Activated CD4-positive, alpha-beta T cell treated with anti-CD3 and anti-CD28 coated beads for 4 hours (primary cell): ENCODE measurements at places on chromosomes 3 and 15.

DNA sequence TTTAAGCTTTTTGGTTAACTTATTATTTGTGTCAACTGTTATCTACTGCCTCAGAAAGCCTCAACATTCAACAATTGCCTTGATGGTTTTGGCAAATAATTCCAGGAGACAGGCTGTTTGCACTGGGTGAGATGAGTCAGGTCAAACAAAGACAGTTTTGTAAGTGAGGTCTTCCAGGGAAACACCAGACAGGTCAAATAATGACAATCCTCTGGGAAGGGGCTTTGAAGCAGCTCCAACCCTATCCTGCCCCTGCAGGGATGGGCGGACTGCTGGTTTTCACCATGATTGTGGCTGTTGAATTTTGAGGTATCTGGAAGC is 79.4 kb upstream of the PRR23E start:
- no peak for DNase-seq

GRCh38 chr15:71329497-71330260 is 214.4 kb downstream of the THSD4 start:
- no peak for DNase-seq

GRCh38 chr3:72015463-72015862 is 230.5 kb upstream of the PROK2 start:
- DNase-seq: no peak

DNA sequence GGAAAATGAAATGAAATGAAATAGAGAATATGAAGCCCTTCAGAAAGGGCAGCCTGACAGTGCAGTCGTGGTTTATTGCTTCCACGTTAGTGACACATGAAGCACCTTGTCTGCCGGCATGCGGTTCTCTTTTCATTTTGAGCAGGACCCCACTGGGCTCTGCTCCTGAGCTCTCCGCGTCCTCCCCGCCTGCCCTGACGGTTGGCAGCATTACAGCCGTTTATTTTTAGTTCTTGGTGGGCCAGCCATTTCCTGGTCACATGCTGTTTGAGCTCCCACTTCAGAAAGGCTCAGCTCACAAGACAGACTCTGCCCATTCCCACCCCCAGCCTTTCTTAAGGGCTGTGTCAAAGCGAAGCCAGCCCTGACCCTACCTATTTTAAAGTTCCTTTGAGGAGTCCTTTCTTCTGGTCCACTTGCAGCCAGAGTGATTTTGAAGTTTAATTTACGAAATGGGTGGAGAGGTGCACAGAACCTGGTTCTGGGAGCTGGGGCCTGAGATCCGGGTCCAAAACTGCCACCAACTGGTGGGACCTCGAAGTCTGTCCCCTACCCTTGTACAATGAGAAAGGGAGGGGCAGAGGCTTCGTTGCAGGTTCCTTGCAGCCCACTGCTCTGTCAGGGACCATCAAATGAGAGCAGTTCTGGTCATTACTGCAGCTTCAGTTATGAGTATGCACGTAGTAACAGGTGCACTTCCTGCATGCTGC is 60.1 kb downstream of the MGLL start:
- no peak for DNase-seq

DNA sequence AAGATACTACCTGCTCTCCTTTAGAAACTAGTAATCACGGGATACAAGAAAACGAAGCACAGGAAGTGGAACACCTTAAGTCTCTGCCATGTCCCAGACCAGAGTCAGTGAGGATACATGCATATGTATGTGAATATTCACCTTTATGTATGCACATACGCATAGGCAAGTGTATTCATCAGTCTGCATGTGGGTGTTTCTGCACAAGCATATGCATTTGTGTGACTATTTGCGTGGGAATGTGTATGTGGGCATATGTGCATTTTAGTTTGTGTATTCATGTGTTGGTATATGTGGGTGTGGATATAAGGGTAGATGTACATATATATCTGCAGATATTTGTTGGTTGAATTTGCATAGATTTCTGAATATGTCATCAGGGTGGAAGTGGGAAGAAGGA is 889.7 kb downstream of the AGBL1 start:
- no peak for DNase-seq

- DNase-seq: no peak
Observed at GRCh38 chr15:67050522-67051087, 14.8 kb upstream of the SMAD3 start.

- DNase-seq: no peak
Observed at GRCh38 chr3:129330409-129330808, 51.7 kb downstream of the HMCES start.

DNA sequence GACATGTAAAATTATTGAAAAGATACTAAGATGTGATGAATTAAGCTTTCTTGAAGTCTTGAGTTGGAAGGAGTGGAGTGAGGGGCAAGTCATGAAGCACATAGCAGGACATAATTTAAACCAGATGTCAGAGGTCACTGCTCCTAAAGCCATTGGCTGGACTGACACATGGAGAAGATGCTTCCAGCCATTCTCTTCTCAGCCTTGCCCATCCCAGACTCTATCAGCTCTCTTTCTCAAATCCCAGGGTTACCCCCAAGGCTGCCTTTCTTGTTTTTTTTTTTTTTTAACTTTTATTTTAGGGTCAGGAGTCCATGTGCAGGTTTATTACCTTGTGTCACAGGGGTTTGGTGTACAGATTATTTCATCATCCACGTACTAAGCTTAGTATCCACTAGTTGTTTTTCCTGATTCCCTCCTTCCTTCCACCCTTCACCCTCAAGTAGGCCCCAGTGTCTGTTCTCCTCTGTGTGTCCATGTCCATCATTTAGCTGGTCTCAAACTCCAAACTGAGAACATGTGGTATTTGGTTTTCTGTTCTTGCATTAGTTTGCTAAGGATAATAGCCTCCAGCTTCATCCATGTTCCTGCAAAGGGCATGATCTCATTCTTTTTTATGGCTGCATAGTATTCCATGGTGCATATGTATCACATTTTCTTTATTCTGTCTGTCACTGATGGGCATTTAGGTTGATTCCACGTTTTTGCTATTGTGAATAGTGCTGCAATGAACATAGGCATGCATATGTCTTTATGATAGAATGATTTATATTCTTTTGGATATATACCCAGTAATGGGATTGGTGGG is 18.9 kb downstream of the XIRP1 start:
- DNase-seq: no peak

DNA sequence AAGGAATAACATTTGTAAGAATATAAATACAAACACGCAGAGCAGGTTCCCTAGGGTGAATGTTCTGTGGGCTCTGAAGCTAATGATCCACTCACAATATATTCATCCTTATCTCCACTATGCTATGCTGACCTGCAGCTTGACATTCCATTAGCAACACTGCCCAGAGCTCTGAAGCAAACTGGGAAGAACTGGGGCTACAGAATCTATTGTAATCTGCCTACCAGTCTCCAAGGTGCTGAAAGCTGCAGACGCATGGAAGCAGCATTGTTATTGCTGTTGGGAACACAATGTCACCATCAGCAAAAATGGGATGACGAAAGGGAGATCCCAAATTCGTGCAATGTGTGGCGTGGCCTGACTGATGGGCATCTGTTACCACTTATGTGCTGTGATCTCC is 316.7 kb upstream of the RORA start:
- no peak for DNase-seq

GRCh38 chr3:69855436-69856162 is 116.3 kb downstream of the MITF start:
- DNase-seq: no peak

GRCh38 chr3:157844800-157845565 is 261.2 kb downstream of the SHOX2 start:
- DNase-seq: no peak

GRCh38 chr15:82231233-82231632 is 31.3 kb downstream of the EFL1 start:
- DNase-seq: no peak

GRCh38 chr3:32401126-32401525 is 9.5 kb downstream of the CMTM7 start:
- DNase-seq: no peak

DNA sequence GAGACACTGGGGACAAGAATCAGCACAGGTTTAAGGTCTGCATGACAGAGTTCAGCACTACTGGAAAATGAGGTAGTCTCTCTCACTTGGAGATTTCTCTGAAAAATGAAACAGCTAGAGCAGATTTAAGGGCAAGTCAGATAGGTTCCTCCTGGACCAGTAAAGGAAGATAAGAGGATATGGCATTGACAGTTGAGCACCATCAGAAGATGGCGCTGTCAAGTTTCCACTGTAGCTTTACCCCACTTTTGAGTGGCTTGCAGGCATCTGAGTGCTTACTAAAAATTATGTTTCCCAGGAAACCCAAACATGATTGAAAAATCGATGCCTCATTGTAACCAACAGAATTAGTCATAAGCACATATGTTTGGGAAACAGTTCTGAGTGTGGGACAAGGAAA is 407.2 kb upstream of the UBE2E2 start:
- DNase-seq: no peak

GRCh38 chr3:152235709-152236298 is 32.9 kb upstream of the MBNL1 start:
- no peak for DNase-seq

DNA sequence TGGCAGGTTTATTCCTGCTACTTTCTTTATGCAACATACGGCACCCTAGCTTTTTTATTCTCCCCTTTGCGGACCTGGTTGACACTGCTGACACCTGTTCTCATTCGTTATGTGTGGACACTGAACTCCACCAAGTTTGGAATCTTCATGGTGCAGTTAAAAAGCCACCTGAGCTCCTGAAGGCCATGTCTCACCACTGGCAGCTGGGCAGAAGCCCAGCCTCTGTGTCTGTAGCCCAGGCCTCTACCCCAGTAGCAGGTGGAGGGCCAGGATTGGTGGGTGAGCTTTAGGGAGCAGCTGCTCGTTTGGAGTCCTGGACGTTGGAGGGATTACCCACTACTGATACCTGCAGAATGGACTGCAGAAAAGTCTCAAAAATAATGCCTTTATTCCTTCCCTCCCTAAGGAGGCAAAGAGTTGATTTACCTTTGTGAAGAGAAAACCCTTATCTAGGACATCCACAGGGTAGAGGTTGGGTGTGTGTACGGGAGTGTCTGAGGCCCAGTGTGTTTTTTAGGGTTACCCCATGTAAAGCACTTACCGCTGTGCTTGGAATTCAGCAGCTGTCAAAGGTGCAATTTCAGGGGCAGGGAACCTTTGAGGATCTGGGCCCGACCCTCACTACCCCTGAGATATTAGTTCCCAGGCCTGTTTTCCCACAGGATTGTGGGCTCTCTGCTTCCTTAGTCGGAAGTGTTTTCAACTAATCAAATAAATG is 637 bp upstream of the CCNDBP1 start:
- DNase-seq: no peak

DNA sequence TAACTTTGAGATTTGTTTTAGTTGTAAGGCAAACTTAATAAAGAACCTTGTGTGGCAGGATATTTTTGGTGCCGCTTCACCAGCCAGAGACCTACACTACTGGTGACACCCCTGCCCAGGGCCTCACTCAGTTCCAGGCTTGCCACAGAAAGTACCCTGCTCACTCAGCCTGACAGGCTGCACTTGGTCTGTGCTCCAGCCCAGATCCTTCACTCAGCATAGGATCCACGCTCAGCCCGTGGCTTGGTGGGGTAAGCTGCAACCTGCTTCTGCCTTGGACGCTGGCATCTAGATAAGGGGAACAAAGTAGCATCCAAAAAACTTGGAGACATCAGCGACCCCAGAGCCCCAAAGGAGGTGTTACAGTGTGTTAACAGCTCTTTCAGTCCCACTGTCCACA is 825.5 kb downstream of the EPHA3 start:
- no peak for DNase-seq

- no peak for DNase-seq
Observed at GRCh38 chr3:82103241-82103640, 341.8 kb upstream of the GBE1 start.

- no peak for DNase-seq
Observed at GRCh38 chr3:25452192-25452591, 24.1 kb downstream of the RARB start.

GRCh38 chr3:120767106-120767505 is 24.6 kb downstream of the GTF2E1 start:
- no peak for DNase-seq

GRCh38 chr15:91863621-91864255 is 10.2 kb downstream of the SLCO3A1 start:
- DNase-seq: no peak

GRCh38 chr3:149969110-149969939 is 1.4 kb downstream of the PFN2 start:
- DNase-seq: no peak
